ENCODE measurements at places on chromosomes 7 and 10.

DNA sequence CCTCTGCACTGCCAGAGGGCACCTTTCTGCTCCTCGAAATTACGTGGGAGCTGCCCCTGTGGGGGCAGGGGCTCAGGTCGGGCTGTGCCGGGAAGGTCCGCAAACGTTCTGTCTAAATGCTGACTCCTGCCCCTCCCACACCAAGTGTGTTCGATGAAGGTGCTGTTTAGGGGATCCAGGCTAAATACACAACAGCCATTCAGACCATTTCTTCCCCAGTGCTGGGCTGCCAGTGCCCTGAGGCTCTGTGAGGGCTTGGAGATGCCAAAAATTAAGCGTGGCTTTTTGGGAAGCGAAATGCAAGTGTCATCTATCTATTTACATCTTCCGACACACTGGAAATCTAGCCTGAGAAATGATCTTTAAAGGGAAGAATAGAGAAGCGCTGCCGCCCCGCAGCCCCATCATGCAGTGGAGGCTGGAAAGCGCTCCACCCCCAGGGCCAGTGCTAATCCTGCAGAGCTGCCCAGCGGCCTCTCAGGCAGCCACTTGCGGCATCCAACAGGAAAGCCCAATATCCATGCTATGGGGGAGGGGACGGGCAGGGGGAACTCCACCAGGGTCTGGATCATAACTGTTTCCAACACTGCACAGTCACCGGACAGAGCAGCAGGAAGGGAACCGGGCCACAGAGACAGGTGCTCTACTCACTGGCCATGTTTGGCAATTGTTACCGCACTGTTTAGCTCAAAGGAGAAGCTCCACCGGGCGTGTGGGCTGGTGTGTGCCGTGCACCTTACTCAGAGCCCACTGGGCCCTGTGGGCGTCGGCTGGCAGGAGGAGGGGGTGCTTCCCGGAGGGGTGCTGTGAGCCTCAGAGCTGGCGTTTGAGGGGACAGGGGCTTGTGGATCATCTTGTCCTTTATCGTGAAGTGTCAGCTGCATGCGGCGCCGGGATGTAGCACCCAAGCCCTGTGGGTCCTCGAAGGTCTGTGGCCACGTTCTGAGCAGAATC lies 205.5 kb downstream of the DNAJB6 start:
- DNase-seq: no peak

- no peak for DNase-seq
Measured at GRCh38 chr7:46619723-46620310, 698.7 kb upstream of the IGFBP3 start.

DNA sequence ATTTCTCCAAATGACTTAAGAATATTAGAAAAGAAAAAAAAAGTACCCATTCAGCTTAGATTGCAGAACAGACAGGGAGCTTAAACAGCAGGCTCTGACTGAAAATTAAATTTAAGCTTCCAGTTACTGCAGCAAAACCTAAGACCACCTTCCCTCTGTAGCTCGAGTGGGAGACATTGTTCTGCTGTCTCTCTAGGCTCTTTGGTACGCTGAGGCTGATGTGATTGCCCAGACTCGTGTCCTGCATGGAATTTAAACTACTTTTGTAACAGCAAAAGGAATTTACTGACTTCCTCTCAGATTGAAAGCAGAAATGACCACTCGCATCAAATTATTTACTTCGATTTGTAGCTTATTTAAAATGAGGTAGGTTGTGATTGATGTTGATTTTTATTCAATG lies 124.6 kb downstream of the LRRTM3 start:
- no peak for DNase-seq

GRCh38 chr10:17409170-17409733 lies 45.1 kb downstream of the ST8SIA6 start:
- DNase-seq: no peak

GRCh38 chr10:89952325-89952724 lies 250.9 kb downstream of the KIF20B start:
- DNase-seq: no peak

GRCh38 chr10:131027256-131027655 lies 284.3 kb downstream of the TCERG1L start:
- no peak for DNase-seq

GRCh38 chr10:13371897-13372470 lies 23.9 kb upstream of the SEPHS1 start:
- DNase-seq: peak; percentile 67

DNA sequence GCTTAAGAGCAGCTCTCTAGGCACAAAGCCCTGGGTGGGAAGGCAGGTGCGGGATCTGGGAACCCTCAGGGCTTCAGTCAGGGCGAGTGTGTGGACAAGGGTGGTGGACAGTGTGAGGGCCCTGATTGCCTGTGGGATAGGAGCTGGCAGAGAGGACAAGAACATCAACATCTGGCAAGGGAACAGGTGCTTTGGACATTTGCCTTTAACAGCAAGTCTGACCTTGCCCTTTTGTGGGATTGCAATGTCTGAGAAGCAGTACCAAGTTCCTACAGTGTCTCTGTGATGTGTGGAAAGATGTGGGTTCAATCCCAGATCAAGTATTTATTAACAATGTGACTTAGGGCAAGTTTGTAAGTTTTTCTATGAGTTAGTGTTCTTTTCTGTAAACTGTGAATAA lies 46.7 kb downstream of the TFAM start:
- DNase-seq: no peak

DNA sequence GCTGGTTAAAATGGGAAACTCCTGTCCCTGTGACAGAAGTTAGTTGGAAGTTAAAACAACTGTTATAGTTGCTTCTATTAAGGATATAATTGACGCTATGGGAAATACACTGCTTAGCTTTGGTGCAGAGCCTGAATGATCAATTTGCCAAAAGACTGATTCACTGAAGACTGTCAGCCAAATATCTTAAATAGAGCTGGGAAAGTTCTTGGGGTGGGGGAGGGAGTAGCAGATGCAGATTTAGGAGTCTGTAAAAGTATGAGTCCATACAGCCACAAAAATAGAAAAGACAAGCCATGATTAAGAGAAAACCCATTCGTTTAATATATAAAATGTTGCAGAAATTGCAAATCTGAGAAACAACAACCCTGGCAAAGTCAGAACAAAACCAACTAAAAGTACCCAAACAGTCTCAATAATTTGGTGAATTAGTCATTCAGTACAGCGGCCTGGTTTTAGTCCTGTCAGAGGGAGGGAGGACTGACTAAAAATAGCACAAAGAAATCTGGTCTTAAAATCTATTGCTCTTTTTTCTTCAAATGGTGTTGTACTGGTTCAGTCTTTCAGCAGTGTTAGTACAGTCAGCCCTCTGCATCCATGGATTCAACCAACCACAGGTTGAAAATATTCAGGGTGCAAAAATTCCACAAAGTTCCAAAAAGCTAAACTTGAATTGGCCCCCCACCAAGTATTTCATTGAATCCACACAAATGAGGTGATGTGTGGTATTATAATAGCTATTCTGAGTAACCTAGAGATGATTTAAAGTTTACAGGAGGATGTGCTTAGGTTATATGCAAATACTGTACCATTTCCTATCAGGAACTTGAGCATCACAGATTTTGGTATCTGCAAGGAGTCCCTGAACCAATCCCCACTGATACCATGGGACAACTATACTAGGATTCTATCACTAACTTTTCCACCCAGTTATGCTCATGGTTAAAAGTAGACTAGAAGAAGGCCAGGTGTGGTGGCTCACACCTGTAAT lies 30.0 kb downstream of the STK17A start:
- DNase-seq: no peak

- DNase-seq: no peak
Measured at GRCh38 chr7:28890137-28890536, 68.0 kb downstream of the TRIL start.

- no peak for DNase-seq
Measured at GRCh38 chr7:14598978-14599377, 303.6 kb downstream of the DGKB start.

GRCh38 chr10:124692100-124692446 lies 52.1 kb downstream of the FAM53B start:
- no peak for DNase-seq

GRCh38 chr10:43263551-43264343 lies 3.1 kb downstream of the RASGEF1A start:
- DNase-seq: no peak

- no peak for DNase-seq
Measured at GRCh38 chr10:102227050-102227449, 951 bp downstream of the ELOVL3 start.

DNA sequence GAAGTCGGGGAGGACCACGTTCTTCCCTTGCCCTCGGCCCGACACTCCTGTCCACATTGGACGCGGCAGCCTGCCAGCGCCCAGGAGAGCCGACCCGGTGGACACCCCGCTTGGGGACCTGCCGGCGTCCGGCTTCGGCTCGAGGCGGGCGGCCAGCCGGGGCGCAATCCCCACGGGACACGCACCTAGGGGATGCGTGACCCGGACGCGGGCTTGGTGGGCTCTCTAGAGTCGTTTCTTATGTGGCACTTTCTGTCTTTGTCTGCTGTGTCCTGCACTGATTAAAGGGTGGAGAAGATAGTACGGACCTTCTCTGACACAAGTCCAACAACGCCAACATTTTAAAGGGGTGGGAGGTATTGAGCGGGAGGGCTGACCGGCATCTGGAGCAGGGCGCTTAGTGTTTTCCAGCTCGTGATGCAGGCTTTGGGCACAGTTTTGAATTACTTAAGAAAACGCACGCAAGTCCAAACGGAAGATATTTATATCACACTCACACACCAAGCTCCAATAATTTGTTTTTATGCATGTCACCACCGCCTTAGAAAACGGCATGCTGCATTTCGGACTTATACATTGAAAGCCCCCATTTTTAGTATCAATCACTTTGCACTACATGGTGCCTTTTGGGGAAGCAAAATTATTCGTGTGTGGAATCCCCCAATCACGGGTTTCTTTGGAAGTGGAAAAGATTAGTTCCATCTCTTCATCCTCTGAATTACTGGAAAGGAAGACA lies 3.9 kb upstream of the SPAG6 start:
- no peak for DNase-seq

- DNase-seq: no peak
Measured at GRCh38 chr10:70505908-70506307, 27.3 kb downstream of the PALD1 start.

GRCh38 chr10:35606430-35606829 lies 1.3 kb downstream of the GJD4 start:
- no peak for DNase-seq

GRCh38 chr10:80512031-80512526 lies 25.6 kb upstream of the SH2D4B start:
- DNase-seq: no peak

- DNase-seq: no peak
Measured at GRCh38 chr7:5633161-5634106, 148.0 kb downstream of the RNF216 start.

GRCh38 chr10:93376372-93377293 lies 105.5 kb downstream of the MYOF start:
- DNase-seq: peak; percentile 56

DNA sequence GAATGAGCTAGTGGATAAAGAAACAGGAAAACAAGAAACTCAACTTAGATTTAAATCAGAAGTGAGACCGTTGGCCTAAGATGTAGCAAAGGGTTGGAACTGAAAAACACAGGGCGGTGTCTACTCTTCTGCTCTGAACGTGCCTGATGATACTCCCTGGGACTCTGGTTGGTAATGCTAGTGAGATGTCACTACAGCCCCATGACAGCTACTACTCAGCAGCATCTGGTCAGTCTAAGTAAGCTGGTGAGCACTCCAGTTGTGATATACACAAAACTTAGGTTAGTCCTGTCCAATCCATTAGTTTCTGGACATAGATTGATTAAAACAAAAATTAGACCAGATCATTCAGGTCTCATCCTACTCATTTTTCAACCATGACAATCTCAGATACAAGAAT lies 15.4 kb downstream of the MYPN start:
- no peak for DNase-seq

DNA sequence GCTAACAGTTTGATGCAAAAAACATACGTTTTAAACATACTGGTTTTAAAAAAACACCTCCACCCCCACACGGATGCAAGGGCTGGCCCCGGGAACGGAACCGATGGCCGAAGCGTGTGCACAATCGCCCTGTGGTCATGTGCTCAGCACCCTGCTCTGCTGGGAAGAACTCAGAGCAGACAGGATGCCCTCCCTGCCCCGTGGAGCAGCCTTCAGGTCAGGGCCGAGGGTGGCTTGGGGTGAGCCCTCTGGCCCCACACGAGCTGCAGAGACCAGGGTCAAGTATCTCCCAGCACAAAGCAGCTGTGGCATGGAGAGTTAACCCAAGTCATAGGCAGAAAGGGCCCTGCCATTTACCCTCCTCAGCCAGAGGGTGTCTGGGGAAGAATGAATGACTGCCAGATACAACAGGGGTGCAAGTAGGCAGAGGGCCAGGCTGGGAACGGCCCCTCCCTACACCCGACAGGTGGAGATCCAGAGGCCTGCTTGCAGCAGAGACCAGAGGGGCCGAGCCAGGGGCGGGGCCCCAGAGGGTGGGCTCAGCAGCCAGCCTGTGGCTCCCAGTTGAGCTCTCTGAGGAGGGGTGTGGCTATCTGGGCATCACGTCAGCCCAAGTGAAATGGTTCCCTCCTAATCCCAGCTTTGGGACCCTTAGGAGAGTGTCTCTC lies 56.8 kb downstream of the ZRANB1 start:
- no peak for DNase-seq

DNA sequence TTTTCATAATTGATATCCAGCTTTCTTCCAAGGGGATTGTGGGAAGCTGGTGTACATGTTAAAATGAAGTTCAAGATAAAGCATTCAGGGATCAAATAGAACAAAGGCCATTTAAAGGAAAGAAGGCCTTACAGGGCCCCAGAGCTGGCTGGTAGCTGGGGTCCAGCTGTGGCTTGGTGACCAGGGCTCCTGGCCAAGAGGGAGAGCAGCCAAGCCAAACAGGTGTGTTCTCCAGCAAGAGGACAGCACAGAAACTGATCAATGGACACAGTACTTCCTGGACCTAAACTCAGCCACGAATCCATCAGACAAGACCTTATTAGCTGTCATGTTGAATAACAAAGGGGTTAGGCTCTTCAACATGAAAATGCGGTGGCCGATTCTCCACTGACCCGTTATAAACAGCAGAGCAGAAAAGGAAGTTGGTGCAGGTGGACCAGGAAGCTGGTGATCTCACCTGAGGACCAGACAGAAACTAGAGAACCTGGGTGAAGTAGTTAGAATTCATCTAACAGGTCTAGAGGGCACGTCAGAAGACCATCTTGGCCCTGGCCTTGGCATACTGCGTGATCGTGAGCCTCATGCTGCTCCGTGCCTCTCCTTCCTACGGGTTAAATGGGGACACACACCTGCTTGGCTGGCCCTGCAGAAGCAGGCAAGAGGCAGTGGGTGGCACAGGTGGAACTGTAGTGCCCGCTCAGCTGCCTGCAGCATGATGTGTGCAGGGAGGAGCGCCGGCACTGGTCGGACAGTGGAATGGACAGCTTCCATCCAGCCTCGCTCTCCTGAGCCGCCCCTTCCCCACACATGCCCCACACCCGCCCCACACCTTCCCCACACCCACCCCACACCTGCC lies 53.8 kb downstream of the PARP12 start:
- no peak for DNase-seq
